ENCODE measurements at places on chromosomes 11 and 22. TPM values are rescaled to one million over a fixed set of nuclear protein-coding genes. Genes with fewer than 3 reads are reported as not detected.

DNA sequence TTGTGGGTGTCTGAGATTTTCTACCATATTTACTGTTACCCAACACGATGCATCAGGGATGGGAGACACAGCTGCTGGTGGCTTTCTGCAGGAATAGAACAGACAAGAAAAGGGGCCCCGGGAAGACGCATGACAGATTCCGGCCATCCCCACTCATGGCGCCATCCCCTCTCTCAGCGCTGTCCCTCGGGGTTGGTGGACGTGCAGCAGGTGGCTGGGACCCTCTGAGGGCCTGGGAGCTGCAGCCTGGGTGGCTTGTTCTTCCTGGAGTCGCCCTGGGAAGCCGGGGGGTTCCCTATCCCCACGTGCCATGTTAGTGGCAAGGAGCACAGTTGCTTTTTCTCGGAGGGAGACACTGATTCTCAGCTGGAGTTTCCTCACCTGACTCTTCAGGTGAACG lies 1123.3 kb downstream of the BRD1 start:
- H3K27me3 ChIP-seq, result no peaks in the 10 kb centered on the region
- no peak for DNase-seq
- no peaks in the 10 kb centered on the region for H3K36me3 ChIP-seq
- H3K27ac ChIP-seq, result no peak overlapping the region

DNA sequence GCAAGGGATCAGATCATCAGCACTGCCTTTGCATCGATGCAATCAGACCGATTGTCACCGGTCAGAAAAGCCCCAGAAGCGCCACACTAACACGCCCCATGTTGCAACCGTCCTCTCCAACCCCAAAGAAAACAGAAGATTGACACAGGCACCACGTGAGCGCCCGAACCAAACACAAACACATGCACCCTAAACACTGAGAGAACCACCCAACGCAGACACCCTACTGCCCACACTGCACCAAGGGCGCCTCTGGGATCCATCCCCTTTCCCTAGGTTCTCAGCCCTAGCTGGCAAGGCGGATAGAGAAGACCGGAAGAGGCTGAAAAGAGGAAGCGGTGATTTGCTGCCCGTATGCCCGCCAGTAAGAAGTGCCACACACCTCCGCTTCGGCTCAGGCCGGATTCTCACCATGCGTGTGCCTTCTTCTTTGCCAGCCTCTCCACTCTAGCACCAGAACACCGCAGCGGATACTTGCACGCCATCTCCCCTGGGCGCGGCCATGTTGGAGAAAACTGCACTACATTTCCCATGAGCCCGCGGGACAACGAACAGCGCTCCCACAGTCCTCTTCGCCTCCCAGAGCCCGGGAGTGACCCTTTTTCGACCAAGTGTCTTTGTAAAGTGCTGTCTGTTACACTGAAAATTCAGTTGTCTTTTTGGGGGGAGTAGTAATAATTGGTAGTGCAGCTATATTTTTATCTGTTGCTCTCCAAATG lies at the start of gene ALKBH8:
TSS of gene ALKBH8 (minus strand) at position 517 of the 719 bp plus-strand sequence. CDS start 4,842 bp downstream, outside the sequence.
- no peaks in the 10 kb centered on the region for H3K27me3 ChIP-seq
- peaks cover 13% of the 10 kb centered on the region for H3K4me1 ChIP-seq
- no peaks in the 10 kb centered on the region for H3K36me3 ChIP-seq
- peak within 1 kb of the TSS; percentile 92 for H3K4me3 ChIP-seq
- DNase-seq, result peak; percentile 59
- peak within 1 kb of the TSS; percentile 89 for H3K27ac ChIP-seq

DNA sequence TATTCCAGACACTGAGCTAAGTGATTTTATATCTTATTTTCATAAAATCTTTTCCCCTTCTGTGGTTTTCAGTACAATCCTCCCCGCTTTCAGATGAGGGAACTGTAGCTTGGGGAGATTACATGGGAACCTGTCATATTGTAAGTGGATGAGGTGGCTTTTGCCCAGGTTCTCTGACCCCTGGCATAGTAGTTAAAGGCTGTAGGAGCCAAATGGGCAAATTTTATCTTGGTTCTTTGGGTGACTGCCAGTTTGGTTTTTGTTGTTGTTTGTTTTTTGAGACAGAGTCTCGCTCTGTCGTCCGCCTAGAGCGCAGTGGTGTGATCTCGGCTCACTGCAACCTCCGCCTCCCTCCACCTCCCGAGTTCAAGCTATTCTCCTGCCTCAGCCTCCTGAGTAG lies 411.6 kb upstream of the NARS2 start:
- no peak overlapping the region for H3K27ac ChIP-seq
- H3K4me1 ChIP-seq, result no peaks in the 10 kb centered on the region
- H3K36me3 ChIP-seq, result no peaks in the 10 kb centered on the region

Gene OR51E2
- total RNA-seq, result not detected

DNA sequence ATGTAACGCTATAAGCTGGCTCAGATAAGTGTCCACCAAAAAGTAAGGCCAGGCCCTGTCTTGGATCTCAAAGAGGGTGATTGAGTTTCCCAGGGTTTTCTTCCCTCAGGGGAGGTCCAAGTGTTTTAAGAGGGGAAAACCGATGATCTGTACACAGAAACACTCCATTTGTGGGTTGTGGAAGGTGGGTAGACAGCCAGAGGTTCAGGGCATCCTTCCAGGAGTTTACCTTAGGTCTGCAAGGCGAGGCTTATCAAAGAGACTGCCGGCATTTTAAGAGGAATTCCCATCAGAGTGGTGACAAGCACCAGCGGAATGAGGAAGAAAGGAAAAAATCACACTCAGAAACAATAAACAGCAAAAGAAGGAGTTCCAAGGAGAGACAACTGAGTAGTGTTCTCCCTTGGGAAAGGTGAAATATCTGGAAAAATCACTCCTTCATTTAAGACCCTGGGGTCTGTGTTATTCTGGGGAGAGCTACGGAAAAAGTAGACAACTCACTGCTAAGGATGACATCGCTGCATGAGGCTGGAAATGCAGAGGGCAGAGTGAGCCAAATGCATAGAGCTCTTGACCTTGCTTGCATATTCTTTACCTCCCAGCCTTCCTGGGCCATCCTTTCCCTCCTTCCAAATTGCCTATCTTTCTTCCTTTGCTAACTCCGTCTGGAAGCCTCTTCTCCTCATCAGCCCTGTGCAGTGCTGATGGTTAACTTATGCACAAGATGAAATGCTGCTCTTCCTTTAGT lies 22.1 kb upstream of the MMP7 start:
- no peak for DNase-seq
- H3K4me3 ChIP-seq, result no peak overlapping the region
- no peak overlapping the region for H3K27ac ChIP-seq
- H3K4me1 ChIP-seq, result no peaks in the 10 kb centered on the region
- no peaks in the 10 kb centered on the region for H3K27me3 ChIP-seq

Gene BTG4
- not detected for total RNA-seq

Gene UBQLN3
- total RNA-seq, result not detected

GRCh38 chr22:39384750-39385480 lies 14.7 kb upstream of the TAB1 start:
- peak; percentile 32 for DNase-seq
- H3K4me1 ChIP-seq, result no peaks in the 10 kb centered on the region
- no peaks in the 10 kb centered on the region for H3K36me3 ChIP-seq
- peaks cover 3% of the 10 kb centered on the region for H3K27me3 ChIP-seq

GRCh38 chr22:44139773-44140172 lies 41.0 kb upstream of the PARVG start:
- H3K4me3 ChIP-seq, result no peak overlapping the region
- no peak for DNase-seq
- H3K4me1 ChIP-seq, result no peaks in the 10 kb centered on the region
- no peaks in the 10 kb centered on the region for H3K27me3 ChIP-seq
- peaks cover 67% of the 10 kb centered on the region for H3K36me3 ChIP-seq

GRCh38 chr11:34348096-34348495 lies 9.7 kb downstream of the ABTB2 start:
- H3K27me3 ChIP-seq, result no peaks in the 10 kb centered on the region
- no peak for DNase-seq
- H3K27ac ChIP-seq, result no peak overlapping the region
- no peak overlapping the region for H3K4me3 ChIP-seq
- H3K4me1 ChIP-seq, result peaks cover 63% of the 10 kb centered on the region
- H3K36me3 ChIP-seq, result no peaks in the 10 kb centered on the region

- H3K27ac ChIP-seq, result no peak overlapping the region
- no peaks in the 10 kb centered on the region for H3K36me3 ChIP-seq
- H3K4me1 ChIP-seq, result no peaks in the 10 kb centered on the region
- no peak for DNase-seq
- H3K27me3 ChIP-seq, result no peaks in the 10 kb centered on the region
Observed at GRCh38 chr11:32374261-32374711, 61.1 kb downstream of the WT1 start.

DNA sequence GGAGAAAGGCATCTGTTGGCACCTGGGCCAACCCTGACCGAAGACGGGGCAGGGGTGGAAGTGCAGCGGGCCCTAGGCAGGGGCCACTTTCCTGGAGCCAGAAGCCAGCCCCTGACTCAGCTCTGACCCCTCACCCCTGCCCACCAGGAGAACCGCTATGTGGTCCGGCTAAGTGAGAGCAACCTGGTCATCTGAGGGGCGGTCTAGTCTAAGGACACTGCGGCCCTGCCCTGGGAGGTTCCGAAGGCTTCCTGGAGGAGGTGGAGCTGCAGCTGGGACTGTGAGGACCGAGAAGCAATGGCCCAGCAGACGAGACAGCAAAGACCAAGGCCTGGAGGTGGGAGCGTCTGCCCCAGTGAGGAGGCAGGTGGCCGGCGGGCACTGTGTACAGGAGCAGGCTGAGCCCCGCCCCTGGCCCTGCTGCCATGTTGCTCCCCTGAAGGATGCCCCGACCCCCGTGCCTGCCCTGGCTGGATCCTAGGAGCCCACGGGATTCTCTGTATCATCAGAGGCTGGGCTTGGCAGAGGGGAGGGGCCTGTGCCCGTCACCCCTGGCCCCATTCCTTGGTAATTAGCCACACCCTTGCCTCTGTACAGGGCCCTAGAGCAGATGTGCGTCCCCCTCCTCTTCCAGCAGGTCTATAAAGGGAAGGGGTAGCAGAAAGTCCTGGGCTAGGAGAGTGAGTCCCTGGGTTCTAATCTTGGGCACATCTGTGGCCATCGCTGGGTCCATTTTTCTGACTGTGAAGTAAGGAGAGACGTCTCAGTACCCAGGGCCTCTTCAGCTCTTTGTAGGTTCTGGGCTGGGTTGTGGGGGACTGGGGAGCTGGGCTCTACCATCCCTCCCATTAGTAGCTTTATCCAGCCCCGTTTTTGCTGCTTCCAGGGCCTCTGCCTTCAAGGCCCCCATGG lies 19.4 kb downstream of the RELT start:
- no peaks in the 10 kb centered on the region for H3K27me3 ChIP-seq
- peaks cover 41% of the 10 kb centered on the region for H3K4me1 ChIP-seq
- H3K4me3 ChIP-seq, result no peak overlapping the region
- peaks cover 23% of the 10 kb centered on the region for H3K36me3 ChIP-seq
- peak; percentile 15 for DNase-seq
- H3K27ac ChIP-seq, result no peak overlapping the region

Gene KLHL35
- total RNA-seq, result 1.8 TPM

DNA sequence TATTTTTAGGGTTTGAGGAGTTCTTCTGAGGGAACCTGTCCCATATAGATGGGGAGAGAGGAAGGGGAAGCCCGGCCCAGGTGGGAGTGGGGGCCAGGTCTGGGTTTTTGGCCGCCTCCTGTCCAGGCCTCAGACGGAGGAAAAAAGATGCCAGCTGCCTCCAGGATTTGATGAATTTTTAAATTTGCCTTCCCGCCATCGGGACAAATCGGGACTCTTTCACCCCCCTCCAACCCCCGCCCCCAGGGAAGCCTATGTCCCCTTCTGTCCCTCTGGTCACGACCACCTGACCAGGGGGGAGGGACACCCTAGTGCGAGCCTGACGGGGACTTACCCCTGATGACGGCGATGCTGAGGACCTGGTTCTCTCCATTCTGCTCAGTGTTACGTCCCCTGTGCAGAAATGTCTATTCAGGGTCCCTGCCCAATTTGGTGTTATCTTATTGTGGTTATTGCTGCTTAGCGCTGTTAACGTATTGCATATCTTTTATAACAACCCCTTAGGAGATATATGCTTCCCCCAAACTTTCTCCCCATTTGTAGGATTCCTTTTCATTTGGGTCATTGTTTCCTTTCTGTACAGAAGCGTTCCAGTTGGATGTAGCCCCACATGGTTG lies 115.9 kb upstream of the GRK3 start:
- peaks cover 20% of the 10 kb centered on the region for H3K4me1 ChIP-seq
- DNase-seq, result no peak
- peak overlapping the region; percentile 76 for H3K4me3 ChIP-seq
- no peaks in the 10 kb centered on the region for H3K27me3 ChIP-seq
- peaks cover 1% of the 10 kb centered on the region for H3K36me3 ChIP-seq

- no peak overlapping the region for H3K4me3 ChIP-seq
- H3K27ac ChIP-seq, result no peak overlapping the region
- H3K4me1 ChIP-seq, result peaks cover 11% of the 10 kb centered on the region
Observed at GRCh38 chr11:62922653-62923431, 1.7 kb upstream of the CHRM1 start.

- no peak for DNase-seq
- H3K27me3 ChIP-seq, result no peaks in the 10 kb centered on the region
- no peaks in the 10 kb centered on the region for H3K36me3 ChIP-seq
- no peaks in the 10 kb centered on the region for H3K4me1 ChIP-seq
Observed at GRCh38 chr11:8871962-8872361, 39.0 kb upstream of the AKIP1 start.

Gene KRTAP5-8
- not detected for total RNA-seq

- no peak overlapping the region for H3K27ac ChIP-seq
- no peak overlapping the region for H3K4me3 ChIP-seq
- H3K27me3 ChIP-seq, result no peaks in the 10 kb centered on the region
- no peaks in the 10 kb centered on the region for H3K4me1 ChIP-seq
- no peaks in the 10 kb centered on the region for H3K36me3 ChIP-seq
- DNase-seq, result no peak
Observed at GRCh38 chr11:122737951-122738693, 82.6 kb downstream of the UBASH3B start.

- H3K27me3 ChIP-seq, result peaks cover 87% of the 10 kb centered on the region
- H3K36me3 ChIP-seq, result no peaks in the 10 kb centered on the region
- no peak within 1 kb of the TSS for H3K27ac ChIP-seq
Observed at GRCh38 chr11:124865181-124865901, at the start of gene ROBO3. Gene ROBO3, plus strand, starts transcription at chr11:124865432. Its CDS starts 146 bp downstream, at chr11:124865578.

DNA sequence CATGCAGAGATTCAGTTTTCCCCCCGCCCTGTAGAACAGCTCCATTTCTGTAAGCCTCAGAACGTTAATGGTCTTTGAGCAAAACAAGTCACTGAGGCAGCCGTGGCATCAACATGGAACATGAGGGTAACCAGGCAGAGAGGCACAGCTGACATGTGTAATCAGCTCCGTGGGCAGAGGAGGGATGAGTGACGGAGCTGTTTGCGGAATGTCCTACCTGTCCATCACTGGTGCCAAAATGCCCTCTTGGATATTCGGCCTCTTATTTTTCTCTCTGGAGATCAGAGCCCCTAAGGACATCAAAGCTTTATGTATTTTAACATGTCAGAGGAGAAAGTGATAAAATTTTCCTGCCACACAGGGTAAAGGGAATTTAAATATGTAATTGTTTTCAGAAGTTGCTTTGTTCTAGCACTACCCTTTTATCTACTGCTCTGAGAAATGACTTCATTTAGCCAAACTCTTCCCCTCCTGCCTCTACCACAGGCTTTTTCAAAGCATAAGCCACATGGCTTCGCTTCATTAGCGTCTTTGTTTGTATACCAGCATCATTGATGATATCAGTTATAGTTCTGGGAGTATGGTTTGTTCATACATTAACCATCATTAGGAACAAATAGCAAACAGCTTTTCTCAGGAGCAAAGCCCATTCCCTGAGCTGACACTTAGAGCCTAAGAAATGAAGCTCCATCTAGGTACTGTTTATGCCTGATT lies 32.9 kb downstream of the C11orf71 start:
- H3K27ac ChIP-seq, result no peak overlapping the region
- no peaks in the 10 kb centered on the region for H3K36me3 ChIP-seq
- DNase-seq, result no peak
- no peak overlapping the region for H3K4me3 ChIP-seq
- H3K27me3 ChIP-seq, result no peaks in the 10 kb centered on the region

Gene ZNF215
- not detected for total RNA-seq
